ENCODE measurements at places on chromosomes 1 and 21.

- DNase-seq, result no peak
Measured at GRCh38 chr1:179300112-179300511, 6.5 kb downstream of the SOAT1 start.

DNA sequence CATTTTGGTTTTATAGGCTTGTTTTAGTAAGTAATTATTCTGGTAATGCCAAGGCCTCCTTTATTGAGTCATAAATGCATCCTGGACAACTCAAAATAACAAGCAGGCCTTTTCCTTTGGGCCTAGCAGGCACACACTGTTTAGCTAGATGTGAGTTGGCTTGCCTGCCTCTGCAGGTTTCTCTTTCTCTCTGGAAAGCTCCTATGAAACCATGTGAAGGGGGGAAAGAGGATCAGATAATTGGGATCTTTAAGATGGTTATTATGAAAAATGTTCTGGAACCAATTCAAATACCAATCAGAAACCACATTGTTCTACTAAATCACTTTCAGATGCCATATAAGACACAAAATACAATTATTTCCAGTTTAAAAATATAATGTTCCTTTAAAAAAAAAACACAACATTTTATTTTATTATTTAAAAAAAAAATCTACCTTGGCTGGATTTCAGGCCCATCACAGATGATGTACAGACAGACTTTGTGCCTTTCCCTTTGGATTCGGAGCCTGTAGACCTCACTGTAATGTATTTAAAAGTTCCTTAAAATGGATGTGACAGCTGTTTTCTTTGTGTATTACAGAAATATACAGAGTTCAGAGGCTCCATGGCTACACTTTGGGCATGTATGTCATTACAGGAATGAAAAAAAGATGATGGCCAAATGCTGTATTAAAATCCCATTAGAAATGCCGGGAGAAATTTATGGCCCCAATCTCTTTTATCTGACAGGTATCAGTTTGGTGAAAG, 80.2 kb downstream of the NTMT2 start:
- peak; percentile 84 for DNase-seq

DNA sequence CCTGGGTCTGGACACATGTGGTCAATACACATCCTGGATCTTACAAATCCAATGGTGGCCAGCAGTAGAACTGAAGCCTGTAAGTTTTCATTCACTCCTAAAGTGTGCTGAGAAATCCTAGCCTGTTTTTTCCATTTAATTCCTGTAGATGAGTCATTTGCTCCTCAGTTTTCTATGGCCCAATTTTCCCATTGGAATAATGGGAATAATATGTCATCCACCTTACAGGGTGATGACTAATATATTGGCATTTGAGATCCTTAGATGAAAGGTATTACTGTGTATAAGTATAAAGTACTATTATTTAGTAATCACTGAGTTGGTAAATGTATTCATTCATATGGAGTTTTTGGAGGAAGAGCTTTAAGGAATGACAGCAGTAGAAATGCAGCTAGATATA, 89.7 kb upstream of the ADAR start:
- peak; percentile 53 for DNase-seq

DNA sequence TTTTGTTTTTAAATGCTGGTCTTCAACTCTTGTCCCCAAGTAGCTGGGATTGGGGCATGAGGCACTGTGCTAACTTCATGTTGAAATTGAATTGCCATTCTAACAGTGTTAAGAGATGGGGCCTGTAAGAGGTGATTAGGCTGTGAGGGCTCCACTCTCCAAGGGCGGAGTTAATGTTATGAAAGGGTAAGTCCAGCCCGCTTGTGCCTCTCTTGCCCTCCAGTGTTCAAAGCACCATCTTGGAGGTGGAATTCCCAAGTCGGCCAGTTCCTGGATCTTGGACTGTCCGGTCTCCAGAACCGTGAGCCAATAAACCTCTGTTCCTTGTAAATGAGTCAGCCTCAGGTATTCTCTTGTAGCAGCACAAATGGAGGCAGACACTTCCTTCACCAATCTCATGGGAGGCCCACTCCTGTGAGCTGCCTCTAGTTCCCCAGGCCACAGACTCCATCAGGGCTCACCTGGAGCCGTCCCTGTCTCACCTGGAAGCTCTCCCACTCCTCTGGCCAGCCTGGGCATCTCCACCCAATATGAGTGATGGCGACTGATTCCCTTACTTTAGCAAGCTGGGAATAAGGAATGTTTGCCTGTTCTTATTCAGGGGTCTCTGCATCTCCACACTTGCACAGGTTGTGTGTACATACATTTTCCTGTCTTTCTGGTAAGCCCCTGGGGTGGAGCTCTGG, 15.5 kb downstream of the IBA57 start:
- no peak for DNase-seq

- no peak for DNase-seq
Measured at GRCh38 chr21:34198231-34199120, 125.1 kb downstream of the MRPS6 start.

DNA sequence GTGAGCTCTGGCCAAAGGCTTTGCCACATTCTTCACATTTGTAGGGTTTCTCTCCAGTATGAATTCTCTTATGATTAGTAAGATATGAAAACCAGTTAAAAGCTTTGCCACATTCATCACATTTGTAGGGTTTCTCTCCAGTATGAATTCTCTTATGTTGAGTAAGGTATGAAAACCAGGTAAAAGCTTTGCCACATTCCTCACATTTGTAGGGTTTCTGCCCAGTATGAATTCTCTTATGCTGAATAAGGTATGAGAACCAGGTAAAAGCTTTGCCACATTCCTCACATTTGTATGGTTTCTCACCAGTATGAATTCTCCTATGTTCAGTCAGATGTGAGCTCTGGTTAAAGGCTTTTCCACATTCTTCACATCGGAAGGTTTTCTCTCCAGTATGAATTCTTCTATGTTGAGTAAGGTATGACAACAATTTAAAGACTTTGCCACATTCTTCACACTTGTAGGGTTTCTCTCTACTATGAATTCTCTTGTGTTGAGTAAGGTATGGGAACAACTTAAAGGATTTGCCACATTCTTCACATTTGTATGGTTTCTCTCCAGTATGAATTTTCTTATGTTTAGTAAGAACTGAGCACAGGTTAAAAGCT, 20.7 kb downstream of the ZNF695 start:
- DNase-seq, result no peak

DNA sequence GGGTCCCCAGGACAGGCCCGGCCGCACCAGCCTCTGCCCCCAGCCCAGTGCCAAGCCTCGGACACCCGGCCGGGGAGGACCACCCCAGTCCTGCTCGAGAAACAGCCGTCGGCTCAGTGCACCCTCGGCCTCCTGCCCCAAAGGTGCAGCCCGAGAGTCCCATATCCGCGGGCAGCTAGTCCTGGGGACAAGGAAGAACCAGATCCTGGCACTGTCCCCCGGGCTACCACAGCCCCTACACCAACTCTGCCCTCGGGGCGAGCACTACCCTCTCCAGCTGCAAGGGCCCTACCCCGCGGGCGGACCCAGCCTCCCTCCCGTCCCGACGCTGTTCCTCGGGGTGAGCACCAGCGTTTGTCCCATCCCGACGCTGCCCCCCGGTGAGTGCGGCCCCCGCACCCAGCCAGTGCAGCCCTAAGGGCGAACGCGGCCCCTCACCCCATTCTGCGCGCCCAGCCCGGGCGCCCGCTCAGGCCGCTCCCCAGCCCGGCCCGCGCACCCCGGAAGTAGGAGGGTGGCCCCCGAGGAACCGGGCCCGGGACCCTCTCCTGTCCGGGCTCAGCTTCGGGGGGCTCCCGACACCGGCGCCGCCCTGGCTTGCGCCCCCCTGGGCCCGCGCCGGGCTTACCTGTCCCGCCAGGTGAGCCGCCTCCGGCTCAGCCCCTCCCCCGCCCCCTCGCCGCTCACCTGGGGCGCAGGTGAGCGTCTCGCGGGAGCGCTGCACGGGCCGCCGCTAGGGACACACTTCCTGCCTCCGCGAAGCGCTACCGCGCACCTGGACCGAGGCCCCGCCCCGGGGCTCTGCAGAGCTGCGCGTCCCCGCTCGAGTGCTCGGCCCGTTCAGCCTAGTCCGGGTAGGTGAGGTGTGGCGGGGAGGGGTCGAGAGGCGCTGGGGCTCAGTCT, at the start of gene KDF1:
KDF1 (minus strand) TSS at position 747 of the 903 bp plus-strand sequence. CDS start 8,088 bp downstream, outside the sequence.
- no peak for DNase-seq

All from fibroblast of upper back skin (primary cell).